Activated naive CD8-positive, alpha-beta T cell treated with anti-CD3 and anti-CD28 coated beads, Interleukin-2, amount 10 ng/mL, durations not matched to agents 7 days and 5 days (primary cell): ENCODE measurements at places on chromosomes 11 and 22. TPM values are rescaled to one million over a fixed set of nuclear protein-coding genes. Genes with fewer than 3 reads are reported as not detected.

Gene CHADL
- total RNA-seq, result 0.83 TPM

Gene CDC42BPG
- total RNA-seq, result 3.5 TPM

Gene C22orf23
- total RNA-seq, result not detected

Gene OR51E2
- not detected for total RNA-seq

Gene GLYAT
- not detected for total RNA-seq

Gene OR52I2
- not detected for total RNA-seq

Gene CREB3L1
- total RNA-seq, result not detected

Gene TREH
- total RNA-seq, result not detected

Gene GP1BB
- total RNA-seq, result not detected

Gene ARHGEF12
- 14.7 TPM for total RNA-seq

- DNase-seq, result no peak
Measured at GRCh38 chr11:46490666-46491065, 99.1 kb upstream of the CHRM4 start.

DNA sequence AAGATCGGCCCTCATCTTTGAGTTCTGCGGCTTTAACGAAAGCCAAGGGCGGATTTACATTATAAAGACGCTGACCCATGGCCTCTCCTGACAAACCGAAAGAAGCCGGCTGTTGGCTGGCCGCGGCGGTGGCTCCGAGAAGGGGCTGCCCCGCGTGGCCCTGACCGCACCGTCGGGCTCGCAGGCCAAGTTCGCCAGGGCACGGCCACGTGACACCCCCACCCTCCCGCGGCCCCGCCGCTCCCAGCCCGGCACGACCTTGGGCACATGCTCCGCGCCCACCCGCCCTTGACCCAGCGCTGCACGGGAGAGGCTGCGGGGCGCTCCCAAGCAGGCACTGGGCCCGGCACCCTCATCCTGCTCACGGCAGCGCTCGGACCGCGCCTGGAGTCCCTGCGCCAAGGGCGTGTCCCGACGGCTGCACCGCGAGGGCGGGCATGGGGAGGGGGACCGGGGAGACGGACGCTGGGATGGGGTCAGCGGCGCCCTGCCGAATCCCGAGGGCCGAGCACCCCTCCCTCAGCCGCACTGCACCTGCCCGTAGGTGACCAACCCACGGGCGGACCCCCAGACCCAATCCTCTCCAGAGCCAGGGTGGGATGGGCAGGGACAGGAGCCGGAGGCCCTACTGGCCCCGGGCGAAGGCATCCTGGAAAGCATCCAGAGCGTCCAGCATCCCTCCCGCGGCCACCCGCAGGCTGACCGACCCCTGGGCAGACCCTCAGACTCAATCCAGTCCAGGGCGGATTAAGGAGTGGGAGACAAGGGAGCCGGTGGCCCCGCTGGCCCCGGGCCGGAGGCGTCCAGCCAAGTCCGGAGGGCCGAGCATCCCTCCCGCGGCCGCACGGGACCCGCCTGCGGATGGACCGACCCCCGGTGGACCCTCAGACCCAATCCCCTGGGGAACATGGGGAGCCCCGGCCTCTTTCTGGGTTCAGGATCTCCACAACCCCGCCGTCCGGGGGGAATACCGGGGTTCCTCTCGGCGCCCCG is 759 bp downstream of the CPT1A start:
- peak; percentile 64 for DNase-seq

- no peak for DNase-seq
Measured at GRCh38 chr11:44626645-44627044, 61.2 kb downstream of the CD82 start.

DNA sequence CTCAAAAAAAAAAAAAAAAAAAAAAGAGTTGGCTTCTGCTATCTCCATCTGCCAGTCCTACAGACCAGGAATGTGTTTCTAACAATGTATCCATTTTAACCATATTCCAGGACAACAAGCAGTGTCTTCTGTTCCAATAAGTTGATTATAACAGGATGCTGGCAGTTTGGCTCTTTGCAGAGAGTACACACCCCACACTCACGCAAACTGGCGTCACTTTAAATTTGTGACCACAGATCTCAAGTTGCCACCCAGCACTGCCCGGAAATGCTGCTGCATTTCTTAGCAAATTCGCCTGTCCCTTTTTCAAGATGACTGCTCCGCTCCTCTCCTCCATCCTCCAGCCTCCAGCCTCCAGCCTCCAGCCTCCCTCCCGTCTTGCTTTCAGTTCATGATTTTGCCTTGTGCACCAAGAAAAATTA is 44.3 kb downstream of the SCGB1A1 start:
- DNase-seq, result no peak

- no peak for DNase-seq
Measured at GRCh38 chr11:109439684-109440083, 17.7 kb downstream of the C11orf87 start.

DNA sequence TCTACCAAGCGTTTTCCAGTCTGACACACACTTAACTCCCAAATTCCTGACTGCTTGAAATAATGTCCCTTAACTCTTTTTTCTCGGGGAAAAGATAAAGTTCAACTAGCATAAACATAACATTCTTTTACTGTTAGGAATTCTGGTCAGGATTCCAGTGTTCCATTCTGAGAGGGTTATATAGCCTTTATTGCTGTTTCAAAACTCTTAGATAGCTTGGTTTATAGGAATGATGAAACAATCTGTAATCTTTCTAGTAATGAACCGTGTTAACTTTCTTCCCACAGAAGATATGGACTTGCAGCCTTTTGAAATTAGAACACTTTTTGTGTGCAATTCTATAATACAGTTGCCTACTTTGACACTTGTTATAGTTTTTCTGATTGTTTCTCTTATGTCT is 8.6 kb downstream of the REXO2 start:
- no peak for DNase-seq

DNA sequence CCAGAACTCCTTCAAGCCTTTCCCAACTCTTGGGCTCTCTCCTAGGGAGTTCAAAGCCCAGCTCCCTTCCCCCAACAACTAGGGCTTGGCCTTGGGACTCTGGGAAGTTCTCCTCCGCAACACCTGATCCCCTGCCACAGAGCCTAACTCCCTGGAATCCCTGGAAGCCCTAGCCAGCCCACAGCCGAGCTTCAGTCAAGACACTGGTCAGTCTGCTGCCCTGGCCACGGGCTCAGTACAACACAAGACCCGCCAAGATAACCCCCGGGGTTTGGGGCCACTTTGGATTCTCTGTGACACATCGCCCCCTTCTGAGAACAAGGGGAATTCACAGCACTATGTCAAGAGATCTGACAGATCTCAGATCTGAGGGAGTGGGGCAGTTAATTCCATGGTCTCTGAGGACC is 58.3 kb downstream of the SLC22A12 start:
- DNase-seq, result no peak

GRCh38 chr22:35069541-35069940 is 3.6 kb downstream of the ISX start:
- DNase-seq, result no peak

DNA sequence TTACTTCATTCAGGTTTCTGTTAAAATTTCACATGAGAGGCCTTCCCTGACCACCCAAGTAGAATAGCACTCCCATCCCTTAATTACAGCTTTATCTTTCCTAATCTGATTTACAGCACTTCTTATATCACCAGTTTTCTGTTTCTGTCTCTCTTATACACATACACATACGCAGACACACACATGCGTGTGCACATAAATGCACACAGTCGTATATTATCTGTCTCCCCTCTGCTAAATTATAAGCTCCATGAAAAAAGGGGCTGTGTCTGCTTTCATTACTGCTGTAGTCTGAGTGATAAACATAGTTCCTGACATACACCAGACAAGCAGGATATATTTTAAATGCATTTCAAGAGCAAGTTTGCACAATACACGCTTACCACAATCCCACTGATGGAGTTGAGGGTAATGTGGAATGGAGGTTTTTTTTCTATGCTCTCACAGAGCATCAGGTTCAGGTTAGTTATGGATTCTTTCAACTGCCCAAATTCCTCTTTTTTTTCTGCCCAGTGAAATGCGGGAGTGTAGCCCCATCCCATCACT is 13.7 kb upstream of the TOP3B start:
- no peak for DNase-seq

DNA sequence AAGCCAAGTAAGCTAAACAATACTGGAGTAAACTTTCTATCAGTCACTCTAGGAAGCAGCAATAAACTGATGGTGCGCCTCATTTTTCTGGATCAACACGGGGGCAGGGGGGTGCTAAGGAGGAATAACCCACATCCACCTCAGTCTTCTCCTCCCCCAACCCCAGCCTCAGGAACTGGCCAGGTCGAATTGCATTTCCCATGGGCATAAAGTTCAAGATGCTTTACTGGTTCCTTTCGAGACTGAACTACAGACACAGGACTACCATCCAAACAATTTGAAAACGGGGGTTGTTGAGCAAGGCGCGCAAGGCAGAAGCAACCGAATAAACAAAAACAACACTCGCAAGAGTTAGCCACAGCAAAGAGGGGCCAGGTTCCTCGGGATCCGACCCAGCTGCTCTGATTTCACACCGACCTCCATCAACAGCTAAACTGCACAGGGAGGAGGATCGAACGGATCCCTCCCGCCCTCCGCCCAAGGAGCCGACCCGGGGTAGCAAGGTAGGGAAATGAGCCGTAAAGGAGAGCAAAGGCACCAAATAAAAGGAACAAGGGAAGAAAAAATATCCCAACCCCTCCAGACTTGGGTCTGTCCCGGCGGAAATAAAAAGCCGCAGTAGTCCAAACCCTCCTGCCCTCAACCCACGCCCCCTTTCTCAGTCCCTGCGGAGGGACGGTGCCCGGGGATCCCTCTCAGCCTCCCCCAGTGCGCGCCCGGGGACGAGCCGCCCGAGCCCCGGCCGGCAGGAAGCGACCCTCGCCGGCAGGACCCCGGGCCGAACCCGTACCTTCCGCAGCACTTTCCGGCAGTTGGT is 801 bp downstream of the SESN3 start:
- DNase-seq, result peak; percentile 33

DNA sequence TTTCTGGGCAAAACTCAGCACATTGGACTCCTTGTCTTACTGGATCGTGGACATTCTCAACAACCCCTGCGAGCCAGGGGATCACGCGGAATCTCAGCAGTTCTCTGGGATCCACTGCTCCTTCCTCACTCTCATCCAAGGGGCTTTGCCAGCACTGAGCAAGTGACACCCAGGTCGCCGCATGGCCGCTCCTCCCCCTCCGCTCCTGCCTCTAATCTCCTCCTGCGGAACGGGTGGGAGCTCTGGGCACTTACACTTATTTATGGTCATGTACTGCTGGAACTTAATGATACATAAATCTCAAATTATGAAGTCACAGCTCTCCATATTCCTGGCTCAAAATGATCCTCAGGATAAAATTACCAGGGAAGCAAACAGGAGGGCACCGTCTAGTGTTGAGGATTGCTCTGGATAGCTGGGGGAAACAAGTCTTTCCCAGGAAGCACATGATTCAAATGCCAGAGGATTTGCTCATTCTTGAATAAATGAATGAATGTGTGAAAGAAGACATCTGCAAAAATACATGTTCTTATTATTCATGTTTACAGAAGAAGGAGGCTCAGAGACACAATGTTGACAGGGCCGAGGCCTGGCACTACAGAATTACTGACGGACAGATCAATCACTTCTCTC is 1077.3 kb downstream of the TBC1D22A start:
- DNase-seq, result no peak

- no peak for DNase-seq
Measured at GRCh38 chr11:67674442-67674871, at the start of gene ALDH3B2. ALDH3B2 (minus strand) TSS chr11:67674623; CDS start chr11:67666935, 7,688 bp downstream.

- no peak for DNase-seq
Measured at GRCh38 chr11:96744697-96745096, 354.9 kb downstream of the JRKL start.

DNA sequence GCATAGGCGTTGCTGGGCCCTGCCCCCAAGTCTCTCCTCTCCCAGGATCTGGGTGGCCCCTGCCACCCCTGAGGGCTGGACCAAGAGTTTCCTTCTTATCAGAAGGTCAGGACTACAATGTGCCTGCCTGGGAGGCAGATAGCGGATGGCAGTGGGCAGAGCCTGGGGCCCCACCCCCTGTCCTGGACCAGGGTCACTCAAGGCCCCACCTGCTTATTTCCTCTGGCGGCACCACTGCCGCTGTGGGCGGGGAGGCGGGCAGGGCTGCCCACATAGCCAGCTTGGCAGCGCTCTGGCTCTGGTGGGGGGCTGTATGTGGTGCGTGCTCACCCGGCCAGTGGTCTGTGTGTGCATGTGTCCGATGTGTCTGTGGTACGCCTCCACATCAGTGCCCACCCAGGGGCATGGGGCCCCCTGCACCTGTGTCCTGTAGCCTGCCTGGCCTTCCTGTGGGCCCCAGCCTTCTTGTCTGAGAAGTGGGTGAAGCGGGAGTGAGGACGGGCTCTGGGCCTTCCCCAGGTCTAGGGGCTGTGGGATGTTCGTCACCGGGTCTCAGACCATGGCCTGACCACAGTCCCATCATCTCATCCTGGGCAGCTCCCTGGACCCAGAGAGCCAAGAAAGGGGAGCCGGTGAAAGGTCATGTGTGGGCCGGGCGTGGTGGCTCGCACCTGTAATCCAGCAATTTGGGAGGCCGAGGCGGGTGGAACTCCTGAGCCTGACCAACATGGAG is 3.0 kb downstream of the GAS2L1 start:
- no peak for DNase-seq

- no peak for DNase-seq
Measured at GRCh38 chr11:26037716-26038115, 294.2 kb upstream of the ANO3 start.

GRCh38 chr11:1774886-1775285 is 11.2 kb upstream of the CTSD start:
- DNase-seq, result no peak

GRCh38 chr11:104136861-104137260 is 27.1 kb downstream of the PDGFD start:
- DNase-seq, result no peak
